ENCODE measurements at places on chromosomes 16 and 17.

- no peak for DNase-seq
Measured at GRCh38 chr17:31597646-31598398, 206.3 kb downstream of the RAB11FIP4 start.

- DNase-seq: no peak
Measured at GRCh38 chr17:15490634-15491261, 23.3 kb upstream of the CDRT4 start.

DNA sequence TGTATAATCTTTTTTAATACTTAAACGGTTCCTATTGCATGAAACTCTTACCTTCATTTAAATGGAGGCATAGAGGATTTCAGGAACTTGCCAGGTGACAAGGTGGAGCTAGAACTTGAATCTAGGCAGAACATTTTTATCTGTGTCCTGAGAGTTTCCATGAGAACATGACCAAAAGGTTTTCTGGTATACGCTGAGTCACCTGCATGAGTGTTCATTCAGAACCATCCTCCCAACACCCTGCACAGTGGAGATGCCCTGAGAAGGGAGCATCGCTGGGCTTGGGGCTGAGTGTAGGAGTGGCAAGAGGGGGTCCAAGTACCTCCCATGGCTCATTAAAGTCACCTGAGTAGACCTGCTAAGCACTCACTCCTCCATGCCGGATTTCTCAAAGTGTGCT is 169.7 kb upstream of the CACNG5 start:
- DNase-seq: no peak

DNA sequence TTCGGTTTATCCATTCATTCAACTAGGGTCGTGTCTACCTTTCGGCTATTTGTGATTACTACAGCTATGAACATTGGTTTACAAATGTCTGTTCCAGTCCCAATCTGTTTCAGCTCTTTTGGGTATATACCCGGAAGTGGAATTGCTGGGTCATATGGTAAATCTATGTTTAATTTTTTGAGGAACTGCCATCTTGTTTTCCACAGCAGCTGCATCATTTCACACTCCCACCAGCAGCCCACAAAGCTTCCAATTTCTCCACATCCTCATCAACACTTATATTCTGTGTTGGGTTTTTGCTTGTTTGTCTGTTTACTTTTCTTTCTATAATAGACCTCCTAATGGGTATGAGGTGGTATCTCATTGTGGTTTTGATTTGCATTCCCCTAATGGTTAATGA is 48.7 kb upstream of the GINS3 start:
- DNase-seq: no peak

DNA sequence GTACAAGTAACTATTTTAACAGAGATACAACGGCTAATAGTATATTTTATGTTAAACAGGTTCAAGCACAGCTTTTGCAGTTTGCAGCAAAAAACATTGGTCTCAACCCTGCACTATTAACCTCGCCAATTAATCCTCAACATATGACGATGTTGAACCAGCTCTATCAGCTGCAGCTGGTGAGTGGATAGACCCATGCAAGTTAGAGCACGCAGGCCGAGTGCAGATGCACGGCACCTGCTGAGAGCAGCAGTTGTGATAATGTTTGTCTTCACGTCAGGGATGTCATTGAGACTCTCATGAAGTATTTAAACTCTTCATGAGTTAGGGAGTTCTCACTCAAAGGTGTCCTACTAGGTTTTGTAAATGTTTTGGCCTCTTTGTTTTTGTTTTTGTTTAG is 45.6 kb downstream of the TMC6 start:
- DNase-seq: no peak

DNA sequence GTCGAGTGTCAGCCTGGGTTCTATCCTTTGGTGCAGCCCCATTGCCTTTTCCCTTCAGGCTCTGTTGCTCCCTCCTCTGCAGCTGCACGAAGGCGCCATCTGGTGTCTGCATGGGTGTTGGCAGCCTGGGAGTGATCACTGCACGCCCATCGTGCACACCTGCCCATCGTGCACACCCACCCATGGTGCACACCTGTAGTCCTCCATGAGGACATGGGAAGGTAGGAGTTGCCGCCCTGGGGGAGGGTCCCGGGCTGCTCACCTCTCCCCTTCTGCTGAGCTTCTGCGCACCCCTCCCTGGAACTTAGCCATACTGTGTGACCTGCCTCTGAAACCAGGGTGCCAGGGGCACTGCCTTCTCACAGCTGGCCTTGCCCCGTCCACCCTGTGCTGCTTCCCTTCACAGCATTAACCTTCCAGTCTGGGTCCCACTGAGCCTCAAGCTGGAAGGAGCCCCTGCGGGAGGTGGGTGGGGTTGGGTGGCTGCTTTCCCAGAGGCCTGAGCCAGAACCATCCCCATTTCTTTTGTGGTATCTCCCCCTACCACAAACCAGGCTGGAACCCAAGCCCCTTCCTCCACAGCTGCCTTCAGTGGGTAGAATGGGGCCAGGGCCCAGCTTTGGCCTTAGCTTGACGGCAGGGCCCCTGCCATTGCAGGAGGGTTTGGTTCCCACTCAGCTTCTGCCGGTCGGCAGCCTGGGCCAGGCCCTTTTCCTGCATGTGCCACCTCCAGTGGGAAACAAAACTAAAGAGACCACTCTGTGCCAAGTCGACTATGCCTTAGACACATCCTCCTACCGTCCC is 2.9 kb downstream of the CTRL start:
- DNase-seq: peak; percentile 82

DNA sequence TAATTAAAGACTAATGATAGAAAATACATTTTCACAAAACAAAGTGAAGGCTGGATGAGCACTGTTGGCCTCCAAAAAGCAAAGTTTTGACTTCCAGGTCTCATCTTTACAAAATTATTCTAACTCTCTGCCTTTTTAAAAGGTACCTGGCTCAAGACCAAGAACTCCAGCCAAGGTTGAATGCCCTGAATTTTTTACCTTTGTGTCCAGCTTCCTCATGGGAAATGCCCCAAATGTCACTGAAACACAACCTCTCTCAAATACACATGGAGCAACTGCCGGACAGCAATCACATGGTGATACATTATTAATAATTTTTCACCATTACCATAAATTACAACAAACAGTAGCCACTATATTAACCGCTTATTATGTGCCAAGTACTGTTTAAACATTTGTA is 32.2 kb downstream of the ADAMTS18 start:
- no peak for DNase-seq
